ENCODE measurements at places on chromosomes 11 and 22.

GRCh38 chr11:110081462-110082376, 11.5 kb upstream of the ZC3H12C start:
- no peak for DNase-seq

DNA sequence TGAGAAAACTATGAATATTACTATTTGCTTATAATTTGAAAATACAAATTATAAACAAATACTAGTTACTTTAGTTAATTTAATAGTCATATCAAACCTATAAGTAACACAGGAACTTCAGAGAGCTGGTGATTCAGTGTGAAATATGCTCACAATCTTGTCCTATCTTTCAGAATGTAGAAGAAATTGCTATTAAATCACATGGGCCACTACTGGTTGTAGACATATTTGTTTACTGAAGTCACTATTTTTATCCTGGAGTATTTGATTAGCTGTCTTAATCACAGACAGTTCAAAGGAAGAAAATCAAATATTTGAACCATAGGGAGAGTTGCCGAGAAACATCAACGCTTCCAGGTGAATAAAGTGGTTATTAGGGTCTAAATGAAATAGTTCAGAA, 187.6 kb upstream of the ANO3 start:
- DNase-seq: no peak

DNA sequence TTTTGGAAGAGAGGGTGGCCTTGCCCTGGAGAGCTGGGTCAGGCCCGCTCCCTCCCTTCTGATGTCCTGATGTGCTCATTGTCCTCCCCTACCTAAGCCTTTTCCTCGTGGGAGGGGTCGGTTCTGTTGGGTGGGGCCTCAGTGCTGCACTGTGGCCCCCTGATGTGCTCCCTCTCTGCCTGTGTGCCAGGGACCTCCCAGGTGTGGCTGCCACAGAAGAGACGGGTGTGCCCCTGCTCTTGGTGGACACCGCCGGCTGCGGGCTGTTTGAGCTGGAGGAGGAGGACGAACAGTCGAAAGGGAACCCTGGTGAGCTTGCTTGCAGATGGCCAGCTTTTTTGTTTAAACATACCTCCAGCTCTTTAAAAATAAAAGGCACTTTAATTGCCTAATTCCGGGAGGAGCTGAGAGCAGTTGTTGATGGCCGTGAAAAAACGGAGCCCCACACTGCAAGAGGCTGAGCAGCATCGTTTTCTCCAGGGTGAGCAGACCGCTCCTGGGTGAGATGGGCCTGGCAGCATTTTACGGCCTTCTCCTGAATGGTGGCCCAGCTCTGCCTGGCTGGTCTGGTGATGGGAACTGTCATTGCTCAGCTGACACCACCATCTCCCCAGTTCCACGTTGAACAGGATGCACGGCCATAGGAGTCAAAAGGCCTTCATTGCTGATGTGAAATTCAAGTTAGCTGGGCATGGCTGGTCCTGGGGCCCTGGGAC, 30.1 kb downstream of the IGHMBP2 start:
- no peak for DNase-seq

GRCh38 chr11:19769820-19770219, 57.2 kb downstream of the NAV2 start:
- DNase-seq: no peak

DNA sequence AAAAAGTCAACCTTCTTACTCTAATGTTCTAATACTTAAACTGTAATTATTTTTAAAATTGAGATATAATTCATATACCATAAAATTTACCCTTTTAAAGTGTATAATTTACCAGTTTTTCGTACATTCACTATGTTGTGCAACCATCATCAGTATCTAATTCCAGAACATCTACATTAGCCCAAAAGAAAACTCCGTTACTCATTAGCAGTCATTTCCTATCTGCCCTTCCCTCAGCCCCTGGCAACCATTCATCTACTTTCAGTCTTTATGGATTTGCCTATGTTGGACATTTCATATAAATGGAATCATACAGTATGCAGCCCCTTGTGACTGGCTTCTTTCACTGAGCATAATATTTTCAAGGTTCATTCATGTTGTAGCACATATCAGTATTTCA, 22.2 kb downstream of the SGSM3 start:
- DNase-seq: no peak

- DNase-seq: no peak
Observed at GRCh38 chr11:70587075-70587389, 188.7 kb downstream of the CTTN start.

- DNase-seq: no peak
Observed at GRCh38 chr11:102345904-102346303, 1.1 kb upstream of the BIRC2 start.

DNA sequence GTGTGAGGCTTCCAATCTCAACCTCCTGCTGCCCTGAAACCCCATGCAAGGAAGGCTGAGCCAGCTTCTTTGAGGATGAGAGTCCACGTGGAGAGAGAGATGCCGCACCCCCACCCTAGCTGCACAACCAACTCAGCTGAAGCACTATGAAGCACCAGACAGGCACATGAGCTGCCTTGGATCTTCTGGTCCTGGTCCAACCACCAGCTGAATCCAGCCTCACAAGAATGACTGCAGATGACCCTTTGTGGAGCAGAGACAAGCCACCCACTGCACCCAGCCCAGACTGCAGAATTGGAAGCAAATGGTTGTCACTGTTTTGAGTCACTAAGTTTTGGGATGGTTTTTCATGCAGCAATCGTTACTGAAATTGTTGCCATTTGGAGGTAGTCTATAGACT, 149.6 kb upstream of the SYT13 start:
- no peak for DNase-seq

- no peak for DNase-seq
Observed at GRCh38 chr22:44159221-44159620, 21.5 kb upstream of the PARVG start.

DNA sequence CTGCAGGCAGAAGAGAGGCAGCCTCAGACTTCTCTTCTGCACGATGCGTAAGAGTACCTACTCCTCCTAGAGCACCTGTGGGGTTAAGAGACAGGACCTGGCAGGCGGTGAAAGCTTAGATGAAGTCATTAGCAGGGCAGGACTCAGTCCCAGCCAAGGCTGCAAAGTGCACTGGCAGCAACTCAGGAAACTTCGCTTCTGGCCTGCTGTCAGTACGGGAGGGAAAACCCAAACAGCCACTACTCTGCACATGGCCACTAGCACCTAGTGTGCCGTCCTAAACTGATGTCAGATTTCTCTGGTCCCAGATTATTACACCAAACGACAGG, 8.8 kb upstream of the KLHL35 start:
- no peak for DNase-seq

DNA sequence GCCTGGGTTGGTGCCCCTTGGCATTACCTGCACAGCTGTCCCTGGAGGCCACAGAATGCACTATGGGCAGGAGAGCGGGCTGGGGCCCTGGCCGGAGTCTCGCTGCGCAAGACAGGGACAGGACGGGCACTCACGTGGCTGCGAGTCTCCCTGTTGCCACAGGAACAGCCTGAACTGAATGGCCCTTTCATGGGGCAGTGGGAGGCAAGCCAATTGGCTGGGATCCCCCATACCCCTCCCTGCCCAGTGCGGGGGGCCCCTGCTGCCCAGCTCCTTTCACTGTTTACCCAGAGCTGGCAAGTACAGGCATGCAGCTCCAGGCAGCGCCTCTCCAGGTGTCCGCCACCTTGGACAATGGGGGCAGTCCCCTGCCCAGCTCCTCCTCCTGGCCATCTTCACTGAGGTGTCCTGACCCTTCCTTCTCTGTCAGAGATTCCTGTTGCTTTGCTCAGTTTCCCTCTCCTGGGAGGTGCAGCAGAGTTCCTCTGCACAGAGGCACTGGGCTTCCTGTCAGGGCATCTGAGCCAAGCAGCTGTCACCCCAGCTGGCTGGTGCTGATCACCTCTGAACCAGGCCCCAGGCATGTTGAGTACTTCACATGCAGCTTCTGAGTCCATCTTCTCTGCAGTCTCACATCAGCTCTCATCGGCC, 5.2 kb downstream of the USP2 start:
- no peak for DNase-seq

DNA sequence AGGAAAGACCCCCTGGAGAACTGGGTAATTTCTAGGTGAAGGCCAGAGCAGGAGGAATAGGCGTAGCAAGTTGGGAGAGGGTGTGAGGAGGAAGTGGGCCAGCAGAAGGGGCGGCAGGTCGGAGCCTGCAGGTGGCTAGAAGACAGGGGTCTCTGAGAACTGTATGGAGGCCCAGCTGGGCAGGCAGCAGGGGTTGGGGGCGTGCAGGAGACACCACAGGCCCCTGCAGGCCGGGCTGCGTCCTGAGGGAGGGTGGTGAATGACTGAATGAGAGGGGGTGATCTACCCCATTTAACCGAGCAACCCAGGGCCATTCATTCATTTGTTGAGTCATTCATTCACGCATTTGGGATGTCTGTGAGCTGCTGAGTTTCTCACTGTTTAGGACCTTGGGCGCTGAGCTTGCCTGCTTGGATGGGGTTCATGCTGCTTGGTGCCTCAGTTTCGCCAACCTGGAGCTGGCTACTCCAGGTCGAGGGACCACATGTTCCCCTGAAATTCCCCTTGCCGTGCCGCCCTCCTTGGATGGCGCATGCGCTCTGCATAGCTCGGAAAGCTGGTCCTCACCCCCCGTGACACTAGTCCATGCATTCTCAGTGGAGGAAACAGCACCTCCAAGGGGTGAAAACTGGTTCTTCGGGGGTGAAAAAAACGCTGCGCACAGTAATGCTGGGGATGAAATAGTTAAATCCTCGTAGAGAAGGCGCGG, 15.6 kb downstream of the MPPED1 start:
- DNase-seq: no peak

DNA sequence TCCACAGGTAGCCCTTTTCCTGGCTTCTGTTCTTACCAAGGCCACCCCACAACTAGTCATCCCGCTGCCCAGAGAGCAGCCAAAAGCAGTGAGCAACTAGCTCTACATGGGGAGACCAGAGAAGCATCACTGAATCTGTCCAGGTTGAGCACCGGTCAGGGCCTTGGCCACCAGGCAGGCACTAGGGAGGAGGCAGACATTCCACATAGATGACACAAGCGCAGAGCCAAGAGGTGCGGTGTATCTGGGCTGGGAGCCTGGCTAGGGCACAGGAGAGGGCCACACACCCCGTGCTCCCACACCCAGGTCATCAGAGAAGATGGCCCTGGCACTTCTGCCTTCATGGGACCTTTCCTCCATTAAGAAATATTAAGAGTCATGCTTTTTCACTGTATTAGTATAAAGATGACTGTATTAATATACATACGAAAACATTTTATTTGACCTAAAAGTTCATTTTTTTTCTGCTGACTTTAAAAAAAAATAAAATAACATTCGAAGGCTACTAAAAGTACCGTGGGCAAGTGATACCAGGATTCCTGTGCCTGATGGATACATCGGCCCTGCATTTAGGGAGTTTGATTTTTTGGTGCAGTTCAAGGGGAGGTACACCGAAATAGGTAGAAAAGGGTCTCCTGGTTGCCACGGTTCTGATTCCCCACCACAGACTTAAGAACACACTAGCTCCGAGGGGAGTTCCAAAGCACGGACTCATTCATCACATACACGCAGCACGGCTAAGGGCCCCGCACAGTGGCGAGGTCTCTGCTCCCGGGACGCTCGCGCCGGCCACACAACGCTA, 1.2 kb downstream of the DGCR2 start:
- DNase-seq: peak; percentile 11

DNA sequence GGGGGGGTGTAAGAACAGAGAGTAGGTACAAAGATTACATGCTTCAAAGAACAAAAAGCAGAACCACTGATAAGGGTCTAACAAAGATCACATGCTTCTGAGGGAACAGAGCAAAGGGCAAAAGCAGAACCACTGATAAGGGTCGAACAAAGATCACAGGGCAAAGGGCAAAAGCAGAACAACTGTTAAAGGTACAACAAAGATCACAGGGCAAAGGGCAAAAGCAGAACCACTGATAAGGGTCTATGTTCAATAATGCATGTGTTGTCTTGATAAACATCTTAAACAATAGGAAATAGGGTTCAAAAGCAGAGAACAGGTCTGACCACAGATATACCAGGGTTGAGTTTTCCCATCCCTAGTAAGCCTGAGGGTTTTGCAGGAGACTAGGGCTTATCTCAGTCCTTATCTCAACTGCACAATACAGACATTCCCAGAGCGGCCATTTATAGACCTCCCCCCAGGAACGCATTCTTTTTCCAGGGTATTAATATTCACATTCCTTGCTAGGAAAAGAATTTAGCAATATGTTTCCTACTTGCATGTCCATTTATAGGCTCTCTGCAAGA, 81.9 kb upstream of the PGR start:
- no peak for DNase-seq

DNA sequence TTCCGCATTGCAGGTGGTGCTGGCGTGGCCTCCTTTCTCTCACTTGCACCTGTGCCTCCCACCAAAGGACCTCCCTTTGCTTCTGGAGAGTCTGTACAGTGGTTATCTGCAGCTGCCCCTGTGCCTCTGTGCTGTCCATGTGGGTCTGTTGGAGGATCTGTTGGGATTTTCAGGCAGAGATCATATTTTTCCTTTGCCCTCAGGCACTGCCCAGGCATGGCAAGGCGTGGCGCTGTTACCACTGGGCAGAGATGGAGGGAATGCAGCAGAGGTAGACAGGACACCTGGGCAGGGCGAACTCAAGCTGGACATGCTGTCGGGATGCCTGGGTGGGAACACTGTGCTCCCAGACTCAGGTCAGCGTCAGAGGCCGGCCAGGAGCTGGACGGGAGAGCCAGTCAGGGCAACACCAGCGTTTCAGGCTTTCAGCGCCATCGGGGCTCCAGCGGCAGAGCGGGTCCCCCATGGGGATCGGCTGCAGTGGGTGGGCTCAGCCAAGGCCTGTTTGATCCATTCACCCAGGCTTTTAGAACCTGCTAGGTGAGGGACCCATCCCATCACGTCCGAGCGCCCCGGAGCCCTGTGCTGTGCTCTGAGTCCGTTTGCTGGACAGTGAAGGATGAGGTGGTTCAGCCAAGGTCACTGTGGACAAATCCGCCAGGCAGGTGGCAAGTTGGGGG, 718.9 kb downstream of the BRD1 start:
- DNase-seq: no peak

DNA sequence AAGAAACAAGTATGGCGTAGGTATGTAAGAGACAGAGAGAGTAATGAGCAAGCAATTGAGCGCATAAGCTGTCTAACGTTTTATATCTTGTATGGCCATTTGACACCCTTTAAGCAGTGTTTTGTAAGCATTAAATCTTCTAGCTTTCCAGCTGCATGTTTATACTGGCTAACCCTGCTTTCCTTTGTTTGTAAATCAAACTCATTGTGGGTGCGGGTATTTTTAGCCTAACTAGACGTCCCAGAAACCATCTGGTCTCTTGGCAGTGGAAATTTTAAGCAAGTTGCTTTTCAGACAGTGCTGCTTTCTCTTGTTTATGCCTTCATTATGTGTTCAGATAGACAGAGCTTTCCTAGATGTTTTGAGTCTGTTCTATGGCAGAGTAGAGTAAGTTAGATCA, 73.5 kb downstream of the RNF169 start:
- DNase-seq: no peak
